ENCODE measurements at places on chromosomes 13 and 19. TPM values are rescaled to one million over a fixed set of nuclear protein-coding genes. Genes with fewer than 3 reads are reported as not detected.

- DNase-seq = no peak
These were observed 14.6 kb upstream of the CD33 start for GRCh38 chr19:51210191-51210784.

GRCh38 chr13:70171151-70171550 is 62.9 kb upstream of the KLHL1 start:
- no peak for DNase-seq

- no peak for DNase-seq
These were observed 2.6 kb downstream of the ARHGAP33 start for GRCh38 chr19:35777961-35778360.

GRCh38 chr13:44918326-44919103 is 70.8 kb downstream of the NUFIP1 start:
- peak; percentile 76 for DNase-seq

DNA sequence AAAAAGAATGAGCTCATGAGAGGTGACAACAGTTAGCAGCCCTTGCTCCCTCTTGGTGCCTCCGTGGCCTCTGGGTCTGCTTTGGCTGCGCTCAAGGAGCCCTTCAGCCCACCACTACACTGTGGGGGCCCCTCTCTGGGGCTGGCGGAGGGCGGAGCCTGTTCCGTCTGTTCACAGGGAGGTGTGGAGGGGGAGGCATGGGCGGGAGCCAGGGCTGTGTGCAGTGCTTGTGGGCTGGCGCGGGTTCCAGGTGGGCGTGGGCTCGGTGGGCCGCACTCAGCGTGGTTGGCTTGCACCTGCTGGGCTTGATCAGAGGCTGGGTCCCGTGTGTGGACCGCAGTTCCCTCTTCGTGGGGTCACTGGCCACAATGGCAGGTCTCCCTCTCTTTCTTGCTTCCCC is 953.4 kb upstream of the PRR20A start:
- DNase-seq = no peak

- DNase-seq = no peak
These were observed 184.2 kb downstream of the OXGR1 start for GRCh38 chr13:96810104-96810503.

The C1QTNF9 gene
- not detected for total RNA-seq
